Cerebellar nuclear complex (tissue), 1 donor: ENCODE measurements at places on chromosomes 3 and 15.

GRCh38 chr3:42988566-42988965 lies 9.5 kb downstream of the GASK1A start:
- no peak for DNase-seq

GRCh38 chr3:76789237-76789636 lies 250.7 kb upstream of the ROBO2 start:
- no peak for DNase-seq

DNA sequence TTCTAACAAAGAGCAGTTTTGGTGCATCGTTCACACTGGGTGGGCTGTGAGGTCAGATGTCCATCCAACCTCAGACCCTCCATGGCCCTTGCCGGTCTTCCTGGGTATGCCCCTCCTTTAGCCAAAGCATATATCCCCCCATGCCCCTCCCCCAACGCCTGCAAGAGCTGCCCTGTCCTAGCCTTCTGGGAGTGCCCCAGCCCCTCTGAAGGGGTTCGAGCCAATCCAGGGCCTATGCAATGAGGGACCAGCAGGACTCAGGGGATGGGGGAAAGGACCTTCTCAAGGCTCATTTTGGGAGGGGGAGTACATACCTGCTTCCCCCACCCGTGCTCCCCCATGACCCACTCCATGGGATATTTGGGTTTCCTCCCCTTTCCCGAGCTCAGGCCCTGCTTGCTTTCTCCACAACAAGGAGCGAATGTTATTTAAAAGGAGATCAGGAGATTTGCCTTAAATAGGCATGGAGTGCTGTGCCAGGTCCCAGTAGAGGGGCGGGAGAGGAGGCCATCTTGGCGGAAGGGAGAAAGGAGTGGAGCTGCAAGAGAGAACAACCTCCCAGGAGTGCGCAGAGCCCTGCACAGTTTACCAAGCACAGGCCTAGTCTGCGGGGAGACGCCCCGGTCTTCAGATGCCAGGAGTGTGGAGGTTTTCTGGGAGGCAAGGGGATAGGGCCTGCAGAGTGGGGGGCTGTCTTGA lies 18.2 kb downstream of the PIF1 start:
- no peak for DNase-seq

- DNase-seq = no peak
Observed at GRCh38 chr3:124172816-124173215, 180.9 kb upstream of the ROPN1 start.

GRCh38 chr3:107985496-107985895 lies 105.3 kb downstream of the CD47 start:
- no peak for DNase-seq

DNA sequence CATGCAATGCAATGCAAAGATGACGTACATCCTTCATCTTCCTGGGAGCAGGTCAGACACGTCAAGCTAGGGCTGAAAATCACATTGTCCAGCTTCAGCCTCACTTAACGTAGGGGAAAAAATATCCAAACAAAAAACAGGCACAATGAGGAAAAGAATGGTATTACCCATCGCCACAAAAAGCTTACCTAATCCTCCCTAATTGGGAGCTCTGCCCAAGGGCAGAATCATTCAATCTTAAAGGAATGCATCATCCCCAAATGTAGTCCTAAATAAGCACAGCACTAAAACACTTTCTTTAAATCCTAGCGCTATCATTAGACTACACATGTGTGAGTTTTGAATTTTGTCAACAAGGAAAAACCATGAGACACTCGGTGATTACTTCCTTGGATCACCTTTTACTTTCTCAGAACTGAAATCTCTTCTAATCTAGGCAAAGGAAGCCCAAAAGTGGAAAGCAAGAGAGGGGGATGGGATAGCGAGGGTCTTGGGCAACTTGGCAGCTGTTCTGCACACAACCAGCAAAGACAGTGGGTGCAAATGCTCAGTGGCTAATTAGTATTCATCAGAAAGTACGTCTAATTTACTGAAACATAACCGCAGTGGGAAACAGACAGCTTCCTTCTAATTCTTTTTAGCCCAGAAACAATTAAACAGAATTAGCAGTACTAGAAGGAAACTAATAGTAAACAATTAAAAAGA lies 87.4 kb downstream of the ADAMTS9 start:
- DNase-seq = no peak

GRCh38 chr15:65092911-65093792 lies 16.6 kb downstream of the KBTBD13 start:
- no peak for DNase-seq

- DNase-seq = no peak
Observed at GRCh38 chr15:29688506-29689286, 133.6 kb downstream of the TJP1 start.

- DNase-seq = no peak
Observed at GRCh38 chr3:142645236-142645793, 49.1 kb downstream of the PLS1 start.

DNA sequence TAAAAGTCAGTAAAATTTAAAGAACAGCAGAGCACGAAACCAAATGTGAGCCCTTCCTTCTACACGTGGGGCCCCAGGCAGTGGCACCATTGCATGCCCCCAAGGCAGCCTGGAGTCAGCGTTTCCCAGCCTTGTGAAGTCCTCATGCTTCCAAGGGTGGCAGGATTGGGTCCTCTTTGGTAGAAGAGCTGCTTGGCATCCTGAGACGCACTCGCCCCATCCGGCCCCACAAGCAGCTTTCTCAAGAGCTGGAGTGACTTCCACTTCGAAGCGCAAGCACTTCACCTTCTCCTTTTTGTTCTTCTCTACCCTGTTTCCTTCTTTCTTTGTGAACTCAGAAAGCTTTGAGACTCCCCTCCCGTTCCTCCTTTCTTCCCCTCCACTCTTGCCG lies 34.7 kb downstream of the ZNF710 start:
- DNase-seq = no peak

DNA sequence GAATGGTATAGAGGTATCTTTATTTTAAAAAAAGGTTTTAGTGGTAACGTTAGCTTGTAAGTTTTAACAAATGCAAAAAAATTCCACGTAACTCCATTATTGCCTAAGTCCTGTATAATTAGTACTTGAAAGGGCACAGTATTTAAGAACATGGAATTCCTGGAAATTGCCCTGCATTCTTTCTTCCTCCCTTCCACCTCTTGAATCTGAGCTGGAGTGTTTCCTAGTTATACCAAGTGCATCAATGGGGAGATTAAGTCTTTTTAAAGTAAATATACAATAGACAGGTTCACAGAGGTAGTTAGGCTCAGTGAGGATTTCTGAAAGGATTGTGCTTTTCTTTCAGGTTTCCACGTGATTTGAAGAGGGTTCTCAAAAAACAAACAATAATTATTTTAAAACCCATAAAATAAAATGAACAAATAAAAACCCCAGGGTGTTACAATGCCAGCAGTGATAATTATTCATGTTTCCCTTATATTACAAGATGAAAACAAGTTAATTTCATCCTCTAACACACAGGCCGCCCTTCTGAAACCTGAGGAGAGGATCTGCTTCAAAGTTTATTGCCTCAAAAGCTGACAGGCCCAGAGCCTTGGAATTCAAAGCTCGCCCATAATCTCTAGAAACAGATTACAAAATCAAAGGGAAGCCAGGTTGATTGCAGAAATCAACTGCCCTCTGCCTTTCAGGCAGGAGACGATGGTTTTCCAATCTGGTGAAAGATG lies 128.8 kb upstream of the LMOD3 start:
- no peak for DNase-seq

GRCh38 chr3:106317141-106318055 lies 448.6 kb upstream of the CBLB start:
- no peak for DNase-seq

- DNase-seq = no peak
Observed at GRCh38 chr3:106172101-106172500, 303.3 kb upstream of the CBLB start.

DNA sequence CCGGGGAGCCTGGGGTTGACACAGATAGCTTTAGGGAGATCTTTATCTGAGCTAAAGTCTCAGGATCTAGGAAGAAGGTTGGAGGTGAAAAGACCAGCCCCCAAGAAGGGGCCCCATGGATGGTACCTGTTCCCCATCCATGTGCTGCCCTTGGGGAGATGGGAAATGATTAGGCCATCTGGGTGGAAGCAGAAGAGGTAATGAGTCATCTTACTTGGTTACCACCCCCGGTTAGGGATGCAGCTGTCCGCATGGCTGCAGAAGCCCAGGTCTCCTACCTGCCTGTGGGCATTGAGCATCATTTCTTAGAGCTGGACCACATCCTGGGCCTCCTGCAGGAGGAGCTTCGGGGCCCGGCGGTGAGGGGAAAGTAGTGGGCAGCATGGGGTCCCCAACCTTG lies 3.1 kb upstream of the CPLX3 start:
- DNase-seq = no peak

GRCh38 chr15:70008697-70009290 lies 88.9 kb downstream of the TLE3 start:
- DNase-seq = no peak

DNA sequence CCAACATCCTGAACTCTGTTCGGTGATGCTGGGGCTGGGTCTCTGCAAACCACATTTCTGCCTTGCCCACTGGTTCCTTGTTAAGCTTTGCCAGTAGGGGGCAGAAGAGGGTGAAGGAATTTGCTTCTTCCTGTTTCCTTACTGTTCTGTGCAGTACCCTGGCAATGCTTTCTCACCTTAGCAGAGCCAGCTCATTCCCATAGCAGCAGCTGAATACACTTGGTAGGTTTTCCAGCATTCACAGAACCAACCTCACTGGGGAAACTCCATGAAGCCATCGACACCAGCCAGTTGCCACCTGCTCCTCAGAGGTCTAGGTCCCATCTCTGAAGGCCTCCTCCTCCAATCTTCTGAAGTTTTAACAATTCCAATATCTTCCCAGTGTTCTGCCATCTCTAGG lies 308.4 kb downstream of the PDCD6IP start:
- no peak for DNase-seq

- DNase-seq = no peak
Observed at GRCh38 chr3:125057186-125057850, 1.5 kb upstream of the HEG1 start.
